ENCODE measurements at places on chromosomes 7 and 10. TPM values are rescaled to one million over a fixed set of nuclear protein-coding genes. Genes with fewer than 3 reads are reported as not detected.

GRCh38 chr7:138958391-138958956 lies 22.7 kb downstream of the KIAA1549 start:
- DNase-seq: no peak

DNA sequence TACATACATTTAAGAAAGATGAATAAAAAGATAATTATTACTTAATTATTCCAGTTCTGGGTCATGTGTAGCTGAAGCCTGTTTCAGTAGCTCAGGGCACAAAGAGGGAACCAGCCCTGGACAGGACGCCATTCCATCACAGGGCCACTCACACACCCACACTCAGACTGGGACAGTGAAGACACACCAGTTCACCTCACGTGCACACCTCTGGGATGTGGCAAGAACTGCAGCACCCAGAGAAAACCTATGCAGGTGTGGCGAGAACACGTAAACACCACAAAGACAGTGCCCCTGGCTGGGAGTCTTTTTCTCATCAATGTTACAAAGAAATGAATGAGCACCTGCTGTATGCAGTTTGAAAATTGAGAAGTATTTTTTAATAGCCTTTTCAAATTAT lies 1.6 kb upstream of the IDI1 start:
- peak; percentile 78 for DNase-seq

The OR2A42 gene
- polyA plus RNA-seq: not detected

- no peak for DNase-seq
These were observed 44.8 kb upstream of the FGL2 start for GRCh38 chr7:77244222-77244934.

GRCh38 chr7:158618745-158619140 lies 31.1 kb upstream of the PTPRN2 start:
- DNase-seq: no peak

DNA sequence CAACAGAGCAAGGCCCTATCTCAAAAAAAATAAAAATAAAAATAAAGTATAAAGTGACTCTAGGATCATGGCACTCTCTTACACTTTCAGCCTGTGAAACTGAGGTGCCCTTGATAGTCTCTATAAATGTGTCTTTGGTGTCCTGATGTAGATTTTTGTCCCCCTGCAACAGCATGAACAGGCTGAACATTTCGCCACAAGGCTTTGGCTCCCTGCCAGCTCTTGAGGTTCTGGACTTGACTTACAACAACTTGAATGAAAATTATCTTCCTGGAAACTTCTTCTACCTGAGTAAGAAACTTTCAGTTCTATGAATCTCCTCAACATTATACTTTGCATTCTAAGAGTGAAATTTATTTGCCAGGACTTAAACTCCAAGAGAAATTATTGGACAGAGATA lies 48.1 kb upstream of the BMS1 start:
- no peak for DNase-seq

The GIMAP7 gene
- 1,096 TPM for polyA plus RNA-seq

GRCh38 chr7:148711191-148712102 lies 12.7 kb downstream of the CUL1 start:
- DNase-seq: no peak

DNA sequence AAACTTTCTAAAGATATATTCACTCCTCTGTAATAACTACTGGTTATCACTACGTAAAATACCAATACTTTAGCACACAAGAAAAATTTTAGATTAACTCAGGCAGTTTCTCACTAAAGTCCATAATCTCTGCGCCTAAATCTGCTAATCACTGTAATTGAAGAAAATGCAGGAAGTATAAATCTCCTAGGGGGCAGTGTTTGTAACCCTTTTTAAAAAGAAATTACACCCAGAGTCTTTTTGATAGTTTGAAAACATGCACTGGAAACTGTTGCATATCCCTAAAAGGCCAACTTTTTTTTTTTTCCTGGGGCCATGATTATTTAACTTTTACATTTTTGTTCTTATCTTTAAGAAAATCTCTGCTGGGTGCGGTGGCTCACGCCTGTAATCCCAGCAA lies 209.6 kb downstream of the KIAA1217 start:
- DNase-seq: no peak

DNA sequence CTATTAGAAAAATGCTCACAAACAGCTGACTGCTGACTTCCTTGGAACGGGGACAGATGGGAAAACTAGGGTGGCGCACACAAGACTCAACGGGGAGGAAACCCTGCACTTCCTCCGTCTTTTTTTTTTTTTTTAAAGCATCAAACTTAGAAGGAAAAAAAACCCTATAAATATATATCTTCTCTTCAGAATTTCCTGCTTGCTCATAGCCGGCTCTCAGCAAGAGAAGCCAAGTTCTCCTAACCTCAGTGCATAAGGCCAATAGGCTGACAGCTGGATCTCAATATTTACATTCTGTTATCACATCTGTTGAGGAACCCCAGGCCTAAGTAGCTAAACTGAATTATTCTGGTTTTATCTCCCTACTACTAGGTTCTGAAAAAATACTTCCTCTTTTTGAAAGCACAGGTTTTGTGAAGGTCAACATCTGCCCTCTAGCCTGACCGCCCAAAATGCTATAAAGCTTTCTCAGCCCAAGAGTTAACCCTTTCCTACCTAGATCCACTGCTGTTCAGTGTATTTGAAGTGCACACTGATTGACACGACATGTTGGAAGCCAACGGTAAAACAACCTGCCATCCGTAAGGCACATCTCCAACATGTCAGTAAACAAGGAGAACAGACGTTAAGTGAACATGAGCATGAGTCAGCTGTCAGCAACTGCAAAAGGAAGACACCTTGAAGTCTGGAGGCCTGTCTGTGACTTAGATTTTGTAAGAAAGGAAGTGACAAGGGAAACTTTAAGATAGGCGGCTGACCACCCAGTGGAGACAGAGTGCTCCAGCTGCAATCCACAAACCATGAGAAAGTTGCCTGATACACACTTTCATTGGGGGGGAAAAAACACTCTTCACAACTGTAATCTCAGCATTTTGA lies 83.8 kb downstream of the EBLN1 start:
- DNase-seq: no peak

GRCh38 chr7:100431286-100431735 lies 1.7 kb downstream of the MEPCE start:
- DNase-seq: no peak
